Stimulated activated CD8-positive, alpha-beta memory T cell treated with anti-CD3 and anti-CD28 coated beads, Interleukin-15, amount 100 ng/mL, for 48 hours (primary cell): ENCODE measurements at places on chromosomes 11 and 22.
A peak's percentile ranks its signal among the peaks of the same experiment; 100 is the strongest.

GRCh38 chr11:110297076-110297725 is 787 bp upstream of the RDX start:
- DNase-seq: no peak

- DNase-seq: no peak
Measured at GRCh38 chr22:46484861-46485595, 52.4 kb downstream of the CELSR1 start.

- peak; percentile 34 for DNase-seq
Measured at GRCh38 chr11:74453373-74453975, 13.9 kb downstream of the KCNE3 start.

GRCh38 chr11:2774173-2775082 is 74.6 kb upstream of the KCNQ1OT1 start:
- DNase-seq: no peak

DNA sequence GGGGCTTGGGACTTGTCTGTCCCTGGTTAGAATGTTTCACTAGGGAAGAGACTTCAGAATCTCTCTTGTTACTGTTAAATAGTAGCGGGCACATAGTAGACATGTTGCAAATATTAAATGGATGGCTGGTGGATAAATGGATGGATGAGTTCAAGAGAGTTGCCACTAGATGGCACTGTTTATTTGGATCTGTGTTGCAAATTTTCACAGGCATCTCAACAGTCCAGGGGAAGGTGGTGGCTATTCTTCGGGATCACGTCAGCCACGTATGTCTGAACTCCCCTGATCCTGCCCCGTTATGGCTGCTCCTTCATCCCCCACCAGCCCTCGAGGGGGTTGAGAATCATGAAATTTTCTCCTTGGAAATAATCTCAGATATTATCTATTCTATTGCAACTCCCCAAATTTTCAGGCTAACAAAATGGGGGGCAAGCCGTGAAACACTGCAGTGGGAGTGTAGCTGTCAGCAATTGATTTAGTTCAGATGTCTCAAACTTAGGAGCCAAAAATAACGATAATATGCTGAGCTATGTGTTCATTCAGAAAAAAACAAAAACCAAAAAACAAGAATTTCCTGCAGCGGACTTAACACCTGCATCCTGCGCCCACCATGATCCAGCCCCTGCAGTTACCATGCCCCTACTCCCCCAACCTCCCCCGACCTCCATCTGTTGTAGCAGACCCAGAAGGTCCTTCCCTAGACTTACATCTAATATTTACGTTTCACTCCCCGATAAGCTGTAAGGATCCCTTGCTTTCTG is 29.1 kb upstream of the BIRC3 start:
- no peak for DNase-seq

- no peak for DNase-seq
Measured at GRCh38 chr22:26681395-26681821, 24.0 kb downstream of the MIAT start.

DNA sequence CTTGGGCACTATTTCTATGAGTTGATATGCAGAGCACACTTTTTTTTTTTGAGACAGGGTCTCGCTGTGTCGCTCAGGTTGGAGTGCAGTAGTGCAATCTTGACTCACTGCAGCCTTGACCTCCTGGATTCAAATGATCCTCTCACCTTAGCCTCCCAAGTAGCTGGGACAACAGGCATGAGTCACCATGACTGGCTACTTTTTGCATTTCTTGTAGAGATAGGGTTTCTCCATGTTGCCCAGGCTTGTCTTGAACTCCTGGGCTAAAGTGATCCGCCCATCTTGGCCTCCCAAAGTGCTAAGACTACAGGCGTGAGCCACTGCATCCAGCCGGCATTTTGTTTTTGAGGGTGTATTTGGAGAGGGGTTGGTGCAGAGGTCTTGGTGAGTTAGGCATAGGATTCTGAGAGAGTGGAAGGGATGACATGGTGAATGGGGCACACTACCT is 29.9 kb upstream of the MTCH2 start:
- no peak for DNase-seq

GRCh38 chr22:21624120-21624879 is 5.5 kb downstream of the YDJC start:
- DNase-seq: peak; percentile 38

DNA sequence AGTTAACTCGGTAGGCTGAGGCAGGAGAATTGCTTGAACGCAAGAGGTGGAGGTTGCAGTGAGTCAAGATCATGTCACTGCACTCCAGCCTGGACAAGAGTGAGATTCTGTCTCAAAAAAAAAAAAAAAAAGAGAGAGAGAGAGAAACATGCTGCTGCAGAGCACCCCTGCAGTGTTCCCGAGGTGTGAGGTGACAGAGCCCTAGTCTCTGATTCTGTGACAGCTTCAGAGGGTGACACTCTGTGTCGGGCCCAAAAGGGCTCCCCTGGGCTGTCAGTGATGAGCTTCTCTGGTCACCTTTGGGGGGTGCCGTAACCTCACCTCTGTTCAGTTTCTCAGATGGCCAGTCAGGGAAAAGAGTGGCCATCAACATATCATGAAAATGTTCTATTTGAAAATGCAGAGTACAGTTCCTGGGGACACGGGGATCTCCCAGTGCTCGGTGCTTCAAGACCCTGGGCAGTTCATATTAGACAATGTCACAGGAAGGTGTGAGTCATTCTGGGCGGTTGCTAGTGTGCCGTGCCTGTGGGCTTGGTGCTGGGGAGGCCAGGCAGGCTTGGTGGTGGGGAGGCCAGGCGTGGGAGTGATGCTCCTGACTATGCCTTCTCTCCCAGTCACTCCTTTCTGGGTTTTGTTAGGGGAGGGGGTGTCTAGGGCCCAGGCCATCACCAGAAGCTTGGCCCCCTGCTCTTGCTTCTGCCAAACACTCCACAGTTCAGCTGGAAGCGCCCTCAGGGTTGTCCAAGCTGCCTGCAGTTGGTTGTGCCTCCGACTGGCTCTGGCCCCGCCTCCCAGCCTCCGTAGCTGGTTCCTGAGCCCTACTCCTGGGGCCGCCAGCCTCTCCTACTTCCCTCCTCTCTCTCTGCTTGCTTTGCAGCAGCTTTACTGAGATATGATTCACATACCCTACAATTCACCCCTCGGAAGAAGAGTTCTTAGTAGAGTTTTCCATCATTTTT is 52.5 kb upstream of the CLDN5 start:
- peak; percentile 66 for DNase-seq

DNA sequence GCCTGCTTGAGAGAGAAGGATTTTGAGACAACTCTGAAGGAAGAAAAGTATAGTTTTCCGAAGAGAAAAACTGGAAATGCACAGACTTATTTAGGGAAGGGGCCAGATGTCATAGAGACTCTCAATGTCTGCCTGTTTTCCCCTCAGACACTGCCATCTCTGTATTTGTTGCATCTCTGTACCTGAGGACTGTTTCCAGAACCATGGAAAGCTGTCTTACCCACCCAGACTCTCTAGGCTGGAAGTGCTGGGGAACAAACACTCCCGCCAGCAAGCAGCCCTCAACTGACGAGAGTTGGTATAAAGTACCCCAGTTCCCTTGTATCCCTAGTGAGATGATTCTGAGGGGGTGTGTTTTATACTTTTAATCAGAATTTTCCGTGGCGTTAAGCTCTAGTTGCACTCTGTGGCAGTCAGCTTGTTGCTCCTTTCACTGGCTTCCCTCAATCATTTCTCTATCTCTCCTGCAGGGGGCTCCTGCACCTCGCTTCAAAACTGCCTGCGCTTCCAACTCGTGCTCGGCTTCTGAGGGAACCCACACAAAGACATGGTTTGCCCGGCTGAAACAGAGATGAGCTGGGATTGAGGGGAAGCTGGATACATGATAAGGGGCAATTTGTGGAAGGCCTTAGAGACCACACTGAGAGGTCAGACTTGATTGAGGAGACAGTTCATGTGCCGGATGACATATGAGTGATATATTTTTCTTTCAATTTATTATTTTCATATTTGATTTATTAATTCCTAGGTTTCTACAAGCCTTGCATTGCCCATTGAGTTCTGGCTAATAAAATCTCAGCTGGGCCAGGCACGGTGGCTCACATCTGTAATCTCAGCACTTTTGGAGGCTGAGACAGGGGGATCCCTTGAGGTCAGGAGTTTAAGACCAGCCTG is 36.9 kb upstream of the CLPB start:
- DNase-seq: peak; percentile 19

DNA sequence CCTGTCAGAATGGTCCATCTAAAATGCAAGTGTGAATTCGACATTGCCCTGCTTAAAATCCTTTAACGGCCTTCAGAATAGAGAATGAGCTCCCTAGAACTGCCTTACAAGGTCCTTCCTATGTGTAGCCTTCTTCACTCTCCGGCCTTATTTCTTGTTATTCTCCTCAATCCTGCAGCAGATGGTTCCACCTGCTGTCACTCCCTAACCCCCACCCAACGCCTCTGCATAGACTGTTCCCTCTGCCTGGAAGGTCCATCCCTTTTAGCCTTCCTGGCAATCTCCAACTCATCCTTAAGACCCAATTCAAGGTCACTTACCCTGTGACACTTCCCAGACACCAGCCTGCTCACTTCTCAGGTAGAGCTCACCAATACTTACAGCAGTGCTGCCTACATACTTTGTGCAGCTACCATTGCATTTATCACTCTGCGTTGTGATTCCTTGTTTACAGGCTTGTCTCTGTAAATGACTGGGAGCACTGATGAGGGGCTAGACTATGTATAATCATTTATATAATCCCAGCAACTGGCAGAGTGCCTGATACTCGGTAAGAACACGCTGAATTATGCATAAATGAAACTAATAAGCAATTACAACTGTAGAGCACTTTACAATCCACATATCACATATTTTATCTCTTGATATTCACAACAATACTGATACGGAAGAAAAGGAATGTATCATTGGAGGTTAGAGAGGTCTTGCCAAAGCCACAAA is 58.9 kb downstream of the CLPB start:
- DNase-seq: no peak

- peak; percentile 19 for DNase-seq
Measured at GRCh38 chr11:10858439-10859325, 829 bp upstream of the ZBED5 start.

GRCh38 chr22:20814221-20814808 is 40.4 kb downstream of the SERPIND1 start:
- DNase-seq: no peak

- no peak for DNase-seq
Measured at GRCh38 chr11:10309163-10310093, 4.6 kb downstream of the ADM start.

DNA sequence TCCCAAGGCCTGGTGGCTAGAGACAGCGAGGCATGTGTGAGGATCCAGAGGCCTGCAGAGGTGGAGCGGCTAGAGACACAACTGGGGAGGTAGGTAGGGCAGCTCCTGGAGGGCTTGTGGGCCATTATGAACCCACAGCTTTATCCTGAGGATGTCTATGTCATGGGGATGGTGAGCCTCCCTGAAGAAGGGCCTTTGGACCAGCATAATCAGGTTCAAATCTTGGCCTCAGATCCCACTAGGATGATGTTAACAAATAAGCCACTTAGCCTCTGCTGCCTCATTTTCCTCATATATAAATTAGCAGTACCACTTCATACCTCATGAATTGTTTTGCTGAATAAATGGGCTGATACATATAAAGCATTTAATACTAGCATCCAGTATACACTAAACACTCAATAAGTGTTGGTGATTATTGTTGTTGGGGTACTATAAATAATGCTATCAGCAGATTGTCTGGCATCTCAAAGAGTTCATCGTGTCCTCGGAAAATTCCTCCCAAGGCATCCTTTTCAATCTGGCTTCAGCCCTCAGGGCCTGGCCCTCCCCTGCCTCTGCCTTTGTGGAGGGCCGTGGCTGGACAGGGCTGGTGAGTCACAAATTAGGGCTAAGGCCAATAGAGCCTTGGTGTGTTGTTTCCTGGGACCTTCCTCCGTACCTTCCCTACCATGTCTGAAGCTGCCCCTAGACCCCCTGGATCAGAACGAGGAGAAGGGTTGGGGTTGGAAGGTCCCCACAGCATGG is 30.9 kb upstream of the LRRC32 start:
- no peak for DNase-seq

GRCh38 chr11:112016088-112016764 is 9.0 kb upstream of the DLAT start:
- DNase-seq: no peak

- no peak for DNase-seq
Measured at GRCh38 chr11:47061429-47062178, 115.1 kb downstream of the ARFGAP2 start.

DNA sequence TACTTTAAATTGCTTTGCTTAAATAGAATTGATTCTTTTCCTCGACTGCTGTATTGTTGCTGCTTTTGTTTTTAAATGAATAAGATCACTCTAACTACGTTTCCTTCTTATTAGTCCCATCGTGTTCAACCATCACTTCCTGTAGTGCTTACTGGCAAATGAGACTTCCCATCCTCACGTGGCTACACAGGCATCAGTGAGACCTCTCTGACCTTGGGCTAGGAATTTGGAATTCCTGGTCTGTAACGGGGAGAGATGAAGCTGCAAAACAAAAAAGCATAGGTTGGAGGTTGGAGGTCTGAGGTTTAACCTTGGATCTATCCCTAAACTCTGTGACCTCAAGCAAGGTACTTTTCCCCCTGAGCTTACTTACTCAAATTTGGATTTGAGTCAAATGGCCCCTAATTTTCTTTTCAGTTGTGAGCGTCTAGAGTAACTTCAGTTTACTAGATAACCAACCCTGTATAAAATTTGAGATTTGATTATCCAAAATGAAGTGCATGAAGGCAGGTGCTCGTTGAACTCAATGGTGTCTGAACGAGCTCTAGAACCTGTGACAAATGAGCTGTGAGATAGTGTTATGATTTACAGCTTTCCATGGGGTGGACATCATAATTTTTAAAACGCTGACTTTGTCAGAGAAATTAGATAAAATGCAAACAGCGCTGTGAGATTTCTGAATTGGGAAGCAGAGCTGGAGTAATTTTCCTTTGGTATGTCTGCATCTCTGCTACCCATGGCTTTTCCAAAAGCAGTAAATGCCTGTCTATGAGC is 151.2 kb downstream of the DBX1 start:
- no peak for DNase-seq

GRCh38 chr11:110196884-110197420 is 99.5 kb downstream of the RDX start:
- no peak for DNase-seq

- no peak for DNase-seq
Measured at GRCh38 chr11:65429068-65429681, 6.6 kb downstream of the NEAT1 start.

DNA sequence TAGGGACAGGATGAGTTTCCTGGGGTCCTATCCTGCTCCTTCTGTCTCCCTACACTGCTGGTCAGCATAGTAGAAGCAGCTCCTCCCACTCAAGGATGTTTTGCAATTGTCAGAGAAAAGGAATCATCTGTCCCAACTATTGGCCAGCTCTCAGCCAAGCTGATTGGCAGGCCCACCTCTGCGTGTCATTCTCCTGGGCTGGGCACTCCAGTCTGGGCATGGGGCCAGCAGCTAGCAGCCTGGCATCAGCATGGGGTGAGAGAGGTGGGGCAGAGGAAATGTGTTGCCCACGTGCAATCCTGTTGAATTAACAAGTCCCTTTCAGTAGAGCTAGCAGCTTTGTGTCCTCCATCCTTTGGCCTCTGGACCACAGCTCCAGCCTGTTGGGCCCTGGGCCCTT is 14.1 kb downstream of the ANKK1 start:
- DNase-seq: no peak
